ENCODE measurements at places on chromosomes 2 and 18. TPM values are rescaled to one million over a fixed set of nuclear protein-coding genes. Genes with fewer than 3 reads are reported as not detected.

LHCGR gene
- total RNA-seq, result not detected

NAT8 gene
- not detected for total RNA-seq

MFSD2B gene
- 0.24 TPM for total RNA-seq

IL18RAP gene
- 4.1 TPM for total RNA-seq

KCNF1 gene
- not detected for total RNA-seq

VWC2L gene
- not detected for total RNA-seq

UGT1A10 gene
- total RNA-seq, result not detected

METTL8 gene
- total RNA-seq, result 50.5 TPM

PRSS56 gene
- not detected for total RNA-seq

ADGRF3 gene
- 4.0 TPM for total RNA-seq

TMEM237 gene
- total RNA-seq, result 18.5 TPM

SCYGR4 gene
- total RNA-seq, result not detected

VWA3B gene
- not detected for total RNA-seq

ZSWIM2 gene
- not detected for total RNA-seq

ADAM23 gene
- 0.98 TPM for total RNA-seq

UGT1A7 gene
- not detected for total RNA-seq

MCEE gene
- 12.3 TPM for total RNA-seq

AQP12B gene
- total RNA-seq, result not detected

TUBB8B gene
- total RNA-seq, result not detected

SERPINB7 gene
- not detected for total RNA-seq

ACYP2 gene
- total RNA-seq, result 10.3 TPM

FIGN gene
- total RNA-seq, result not detected

LIPG gene
- total RNA-seq, result not detected

BOK gene
- total RNA-seq, result not detected

SIGLEC15 gene
- not detected for total RNA-seq

ASB18 gene
- total RNA-seq, result not detected

ASNSD1 gene
- 54.2 TPM for total RNA-seq

ARHGAP25 gene
- 75.2 TPM for total RNA-seq

SNTG2 gene
- 1.3 TPM for total RNA-seq

FLACC1 gene
- total RNA-seq, result 1.8 TPM

MGAT5 gene
- 40.9 TPM for total RNA-seq

PAX8 gene
- 2.3 TPM for total RNA-seq

RFTN2 gene
- total RNA-seq, result 0.09 TPM
